ENCODE measurements at places on chromosomes 16 and 17.

GRCh38 chr17:76265624-76266243, 586 bp downstream of the UBALD2 start:
- peak; percentile 47 for DNase-seq

- no peak for DNase-seq
Measured at GRCh38 chr17:11332706-11333105, 91.7 kb downstream of the SHISA6 start.

GRCh38 chr17:40480501-40481003, 20.9 kb downstream of the TNS4 start:
- DNase-seq = peak; percentile 52

- no peak for DNase-seq
Measured at GRCh38 chr16:78576941-78577340, 477.5 kb downstream of the WWOX start.

DNA sequence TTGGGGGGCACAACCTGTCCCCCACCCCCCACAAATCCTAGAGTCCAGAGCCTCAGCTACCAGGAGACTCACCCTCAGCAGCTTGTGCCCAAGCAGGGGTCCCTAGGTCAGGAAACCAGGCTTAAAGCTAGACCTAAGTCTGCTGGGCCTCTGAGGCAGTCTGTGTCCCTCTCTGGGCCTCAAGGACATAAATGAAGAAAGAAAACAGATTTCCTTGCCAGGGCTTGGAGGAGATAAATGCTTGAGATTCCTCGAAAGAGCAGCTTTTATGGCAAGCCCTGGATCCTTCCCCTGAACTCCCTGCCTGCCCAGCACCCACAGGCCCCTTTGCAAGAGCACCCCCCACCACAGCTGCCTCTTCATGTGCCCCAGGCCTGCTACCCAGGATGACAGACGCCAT, 3.3 kb downstream of the SRCIN1 start:
- DNase-seq = no peak
